NCI-H1436 treated with DMSO at 0.1 percent for 48 hours (cell line): ENCODE measurements at places on chromosomes 5 and 9.

DNA sequence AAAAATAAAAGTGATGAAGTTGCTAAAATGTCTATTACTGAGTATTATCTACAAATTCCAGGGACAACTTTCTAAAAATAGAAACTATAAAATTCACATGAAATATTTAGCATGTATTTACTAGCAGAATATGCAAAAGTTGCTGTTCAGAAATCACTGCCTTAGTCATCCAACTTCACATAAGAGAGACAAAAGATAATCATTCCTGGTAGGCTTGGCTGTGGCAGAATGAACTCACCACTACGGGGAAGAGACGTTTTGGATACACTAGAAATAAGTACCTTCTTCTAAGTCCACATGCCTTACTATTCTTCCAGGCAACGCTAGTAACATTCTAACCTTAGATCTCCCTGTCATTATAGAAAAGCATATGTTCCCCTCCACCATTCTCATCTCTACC lies 272.2 kb downstream of the BNC2 start:
- no peak for DNase-seq

DNA sequence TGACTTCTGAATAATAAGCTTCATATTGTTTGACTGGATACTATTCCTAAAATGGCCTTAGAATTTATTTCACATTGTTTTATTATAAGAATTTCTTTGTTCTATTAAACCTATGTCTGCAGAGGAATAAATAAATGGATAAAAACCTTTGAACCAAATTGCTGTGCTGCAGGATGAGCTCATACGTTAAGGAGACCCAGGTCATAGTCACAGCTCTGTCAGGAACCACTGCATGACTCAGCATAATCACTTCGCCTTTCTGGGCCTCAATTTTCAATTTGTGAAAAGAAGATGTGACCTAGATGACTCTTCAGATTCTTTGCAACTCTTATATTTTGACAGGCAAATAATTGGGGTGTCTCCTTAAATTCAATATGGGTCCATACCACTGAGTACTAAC lies 36.7 kb upstream of the HMHB1 start:
- DNase-seq: no peak

DNA sequence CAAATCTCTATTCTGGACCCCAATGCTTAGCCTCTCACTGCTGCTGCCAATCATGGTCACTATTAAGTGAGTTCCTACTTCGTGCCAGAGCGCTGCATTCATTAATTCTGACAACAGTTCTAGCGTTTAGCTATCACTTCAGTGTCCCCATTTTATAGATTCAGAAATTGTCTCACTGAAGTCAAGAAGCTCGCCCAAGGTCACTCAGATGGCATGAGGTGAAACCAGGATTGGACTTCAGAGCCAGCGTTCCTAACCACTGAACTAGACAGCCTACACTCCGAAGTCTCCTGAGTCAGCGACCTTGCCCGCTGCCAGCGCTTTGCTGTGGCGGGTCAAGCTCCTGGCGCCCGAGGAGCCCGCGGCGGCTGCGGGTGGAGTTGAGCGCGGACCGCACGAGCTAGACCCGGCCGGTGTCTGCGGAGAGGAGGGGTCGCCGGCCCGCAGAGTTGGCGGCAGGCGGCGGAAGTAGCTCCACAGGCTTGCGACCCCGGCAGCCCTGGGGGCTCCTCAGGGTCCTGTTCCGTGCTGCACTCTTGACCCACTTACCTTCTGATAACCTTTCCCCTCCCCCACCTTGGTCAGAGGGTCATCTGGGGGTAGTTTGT lies 2.1 kb upstream of the GABRB2 start:
- DNase-seq: no peak

DNA sequence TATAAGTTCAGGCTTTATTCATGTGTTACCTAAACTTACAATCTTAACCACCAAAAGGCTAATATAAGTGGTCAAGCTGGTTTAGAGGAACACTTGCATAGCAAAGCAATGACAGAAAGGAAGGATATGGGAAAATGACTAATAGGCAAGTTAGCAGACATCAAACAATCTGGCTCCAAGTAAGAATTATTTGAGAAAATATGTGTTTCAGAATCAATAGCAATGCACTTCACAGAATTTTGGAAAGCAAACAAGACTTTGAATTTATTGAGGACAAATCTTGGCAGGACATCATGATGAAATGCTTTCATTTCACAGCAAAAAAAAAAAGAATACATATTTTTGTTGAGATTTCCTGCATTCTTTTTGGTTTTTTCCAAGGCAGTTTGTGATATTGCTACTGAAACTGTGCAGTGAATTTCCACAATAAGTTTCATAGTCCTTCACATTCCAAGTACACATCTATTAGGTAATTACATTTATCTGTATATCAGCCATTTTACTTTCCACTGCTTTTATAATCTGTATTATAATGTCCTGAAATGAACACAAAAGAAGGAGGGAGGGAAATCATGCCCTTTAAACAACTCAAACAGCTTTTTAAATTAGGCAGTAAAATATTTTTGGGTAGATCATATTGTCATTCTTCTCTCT lies 417.9 kb downstream of the NR2F1-AS1 start:
- no peak for DNase-seq

DNA sequence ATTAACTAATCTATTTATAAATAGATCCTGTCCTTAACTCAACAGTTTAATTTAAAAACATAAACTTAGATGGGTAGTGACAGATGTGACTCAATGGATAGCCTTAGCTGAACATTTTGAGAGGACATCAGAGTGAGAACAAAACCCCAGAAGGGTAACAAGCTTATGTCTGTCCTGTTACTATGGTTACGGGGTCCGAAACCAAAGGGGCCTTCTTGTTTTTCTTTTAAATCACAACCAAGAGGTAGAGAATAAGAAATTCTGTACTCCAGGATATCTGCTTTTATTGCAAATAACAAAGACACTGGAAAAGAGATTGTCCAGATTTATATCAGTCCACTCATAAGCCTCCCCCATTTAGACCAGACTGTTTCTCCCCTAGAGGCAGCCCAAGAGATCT lies 612.1 kb downstream of the MTRR start:
- no peak for DNase-seq

- DNase-seq: no peak
These were observed 16.4 kb downstream of the TARS1 start for GRCh38 chr5:33457126-33457525.

DNA sequence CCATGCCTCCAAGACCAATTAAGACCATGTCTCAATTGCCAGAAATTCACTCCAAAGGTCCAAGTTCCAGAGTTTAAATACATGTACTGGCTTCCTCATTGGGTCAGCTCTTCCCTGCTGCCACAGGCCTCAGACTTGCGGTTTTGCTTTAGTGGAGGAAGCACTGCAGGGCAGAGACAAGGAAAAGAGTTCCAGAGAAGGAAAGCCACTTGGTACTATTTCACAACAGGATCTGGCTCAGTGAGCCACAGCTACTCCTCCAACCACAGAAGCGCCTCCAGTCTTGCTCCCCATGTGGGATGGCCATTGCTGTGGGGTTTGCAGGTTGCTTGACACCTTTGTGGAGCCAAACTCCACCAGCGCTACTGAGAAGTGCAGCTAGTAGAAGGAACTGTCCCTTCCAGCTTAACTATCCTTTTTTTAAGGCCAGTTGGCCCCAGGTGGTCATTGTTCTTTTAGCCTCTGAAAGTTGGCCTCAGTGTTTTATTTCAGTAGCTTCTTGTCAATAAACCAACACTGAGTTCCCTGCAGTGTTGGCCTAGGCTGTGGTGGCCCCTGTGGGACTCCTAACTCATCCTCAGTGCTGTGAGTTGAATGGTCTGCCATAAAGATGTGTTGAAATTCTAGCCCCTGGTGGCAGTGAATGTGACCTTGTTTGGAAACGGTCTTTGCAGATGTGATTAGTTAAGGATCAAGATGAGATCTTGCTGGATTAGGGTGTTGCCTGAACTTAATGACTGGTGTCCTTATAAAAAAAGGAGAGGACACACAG lies 93.7 kb upstream of the DAP start:
- DNase-seq: no peak

- no peak for DNase-seq
These were observed 67.4 kb downstream of the RGS3 start for GRCh38 chr9:113530942-113531341.

DNA sequence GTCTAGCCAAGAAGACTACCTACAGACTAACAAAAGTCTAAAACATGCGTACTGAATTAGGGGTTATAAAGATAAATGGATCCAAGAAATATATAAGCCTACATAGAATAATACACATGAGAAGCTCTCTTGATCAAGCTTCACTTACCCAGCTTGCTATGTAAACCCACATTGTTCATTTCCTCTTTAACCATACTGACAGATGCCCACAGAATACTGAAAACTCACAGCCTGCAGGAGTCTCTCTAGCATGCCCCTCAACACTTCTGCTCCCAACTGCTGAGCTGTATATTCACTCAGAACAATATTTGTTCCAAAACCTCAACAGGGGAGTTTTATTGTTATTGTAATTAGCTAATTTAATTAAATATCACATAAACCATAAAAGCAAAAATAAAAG lies 52.4 kb downstream of the RFX3 start:
- DNase-seq: no peak

GRCh38 chr5:6289239-6289638 lies 89.1 kb downstream of the MED10 start:
- no peak for DNase-seq

GRCh38 chr5:84191281-84191680 lies 193.4 kb downstream of the EDIL3 start:
- no peak for DNase-seq

- no peak for DNase-seq
These were observed 277.8 kb downstream of the PRELID2 start for GRCh38 chr5:145557345-145557744.

GRCh38 chr9:108724652-108725051 lies 131.1 kb downstream of the ACTL7B start:
- DNase-seq: no peak

GRCh38 chr5:26388976-26389375 lies 649.4 kb downstream of the CDH9 start:
- peak; percentile 68 for DNase-seq

GRCh38 chr9:5854063-5854790 lies 21.3 kb upstream of the ERMP1 start:
- no peak for DNase-seq

DNA sequence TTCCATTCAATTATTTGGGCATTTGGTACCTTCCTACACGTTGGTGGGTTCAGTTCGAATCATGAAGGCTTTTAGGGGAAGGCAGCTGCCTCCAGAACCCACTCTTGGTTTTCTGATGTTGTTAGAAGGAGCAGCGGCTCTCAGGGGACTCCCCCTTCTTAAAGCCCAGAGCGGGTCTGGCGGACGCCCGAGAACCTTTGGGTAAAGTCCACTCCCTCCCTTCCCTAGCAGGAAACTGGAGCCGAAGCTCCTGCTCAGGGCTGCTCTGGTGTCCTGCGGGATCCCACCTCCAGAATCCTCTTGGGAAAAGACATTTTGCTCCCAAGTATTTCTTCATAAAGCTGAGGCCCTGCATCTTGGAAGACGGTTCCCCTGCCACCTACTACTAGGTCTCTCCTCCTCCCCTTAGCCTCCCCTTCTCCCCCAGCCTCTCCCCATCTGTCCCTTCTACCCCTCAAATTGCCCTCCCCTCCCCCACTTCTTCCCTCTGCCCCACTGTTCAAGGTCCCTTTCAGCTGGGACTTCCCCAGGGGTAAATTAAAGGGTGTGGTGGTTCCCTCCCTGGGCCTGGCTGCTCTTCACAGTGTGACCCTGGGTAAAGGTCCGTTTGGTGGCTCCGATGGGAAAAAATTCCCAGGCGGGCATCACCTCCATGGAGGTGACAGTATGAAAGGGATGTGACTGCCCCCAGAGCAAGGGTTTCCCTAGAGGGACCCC lies 9.3 kb downstream of the IRX4 start:
- DNase-seq: no peak

DNA sequence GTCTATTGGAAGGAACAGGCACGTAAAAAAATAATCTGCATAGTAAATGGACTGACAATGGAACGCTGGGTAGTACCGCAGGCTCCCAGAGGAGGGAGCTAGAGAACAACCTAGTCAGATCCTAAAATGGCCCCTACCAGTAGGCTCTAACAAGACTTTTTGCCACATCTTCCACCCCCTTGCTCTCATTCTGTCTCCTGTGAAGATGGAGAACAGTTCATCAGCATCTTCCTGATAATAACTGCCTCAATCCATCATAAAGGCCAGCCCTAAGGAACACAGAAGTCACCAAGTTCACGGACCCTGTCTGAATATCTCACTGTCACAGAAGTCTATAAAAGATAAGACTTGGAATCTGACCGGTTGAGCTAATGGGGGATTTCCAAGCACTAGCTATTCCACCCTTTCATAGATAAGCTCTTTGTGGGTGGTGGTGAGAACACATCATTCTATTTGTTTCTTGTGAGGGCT lies 133.4 kb downstream of the SLC1A3 start:
- DNase-seq: no peak

DNA sequence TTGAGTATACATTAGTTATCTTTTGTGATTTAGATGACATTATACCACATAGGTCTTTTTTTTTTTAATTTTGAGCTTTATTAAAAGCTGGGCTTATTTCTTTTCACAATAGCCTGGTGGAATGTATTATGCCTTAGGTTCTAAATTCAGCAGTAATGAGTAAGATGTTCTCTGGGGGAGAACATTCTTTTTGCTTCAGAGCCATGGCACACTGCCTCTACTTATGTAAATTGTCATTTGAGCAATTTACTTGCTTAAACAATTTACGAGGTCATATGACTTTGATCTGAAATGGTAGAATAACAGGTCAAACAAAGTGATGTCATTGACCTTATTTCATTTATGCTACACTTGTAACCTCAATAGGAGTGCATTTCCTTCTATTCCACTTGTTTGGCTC lies 154.2 kb downstream of the FOCAD start:
- no peak for DNase-seq

- no peak for DNase-seq
These were observed 8.9 kb downstream of the WDR5 start for GRCh38 chr9:134144801-134145200.

GRCh38 chr9:73459817-73460216 lies 308.2 kb downstream of the ANXA1 start:
- no peak for DNase-seq

DNA sequence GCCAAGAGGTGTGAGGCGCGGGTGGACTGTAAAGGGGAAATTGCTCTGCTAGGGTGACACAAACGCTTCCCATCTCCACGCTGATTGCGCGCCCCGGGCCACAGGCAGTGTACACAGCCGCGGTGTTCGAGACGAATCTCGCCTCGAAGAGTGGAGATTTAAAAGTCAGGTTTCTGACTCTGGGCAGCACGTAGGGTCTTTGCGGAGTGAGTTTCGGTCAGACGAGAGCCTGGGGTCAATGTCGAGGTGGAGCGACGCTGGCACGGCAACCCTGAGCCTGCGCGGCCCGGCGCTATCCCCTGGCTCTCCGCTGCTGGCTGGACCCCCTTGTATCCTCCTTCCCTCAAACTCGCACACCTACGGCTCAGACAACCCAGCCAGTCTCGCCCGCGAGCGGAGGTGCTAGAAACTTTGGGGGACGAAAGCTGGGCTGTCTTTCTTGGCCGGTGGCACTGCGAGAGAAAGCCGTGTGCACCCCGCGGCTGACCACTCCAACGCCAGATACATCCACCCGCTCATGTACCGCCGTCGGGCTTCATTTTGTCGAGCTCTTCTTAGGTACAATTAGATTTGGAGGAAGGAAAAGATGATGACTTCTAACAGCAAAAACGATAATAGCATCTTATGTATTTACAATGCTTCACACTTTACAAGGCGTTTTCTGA lies 5.4 kb upstream of the FOXB2 start:
- DNase-seq: no peak
